ENCODE measurements at places on chromosomes 1 and 21.

DNA sequence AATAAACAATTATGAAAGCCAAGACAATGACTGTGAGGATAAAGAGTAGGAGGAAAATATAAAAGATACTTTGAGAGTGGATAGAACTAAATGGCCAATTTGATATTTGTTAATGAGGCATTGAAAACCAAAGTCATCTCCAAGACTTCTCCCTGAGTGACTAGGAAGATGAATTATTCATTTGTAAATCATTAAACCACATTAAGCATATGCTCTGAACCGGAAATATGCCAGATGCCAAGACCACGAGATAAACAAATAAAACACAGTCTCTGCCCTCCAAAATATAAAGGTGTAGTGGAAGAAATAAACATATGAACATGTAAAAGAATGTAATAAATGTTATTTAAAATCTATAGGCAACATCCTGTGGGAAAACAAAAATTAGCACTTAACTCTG is 78.8 kb downstream of the MRPL39 start:
- DNase-seq, result no peak

DNA sequence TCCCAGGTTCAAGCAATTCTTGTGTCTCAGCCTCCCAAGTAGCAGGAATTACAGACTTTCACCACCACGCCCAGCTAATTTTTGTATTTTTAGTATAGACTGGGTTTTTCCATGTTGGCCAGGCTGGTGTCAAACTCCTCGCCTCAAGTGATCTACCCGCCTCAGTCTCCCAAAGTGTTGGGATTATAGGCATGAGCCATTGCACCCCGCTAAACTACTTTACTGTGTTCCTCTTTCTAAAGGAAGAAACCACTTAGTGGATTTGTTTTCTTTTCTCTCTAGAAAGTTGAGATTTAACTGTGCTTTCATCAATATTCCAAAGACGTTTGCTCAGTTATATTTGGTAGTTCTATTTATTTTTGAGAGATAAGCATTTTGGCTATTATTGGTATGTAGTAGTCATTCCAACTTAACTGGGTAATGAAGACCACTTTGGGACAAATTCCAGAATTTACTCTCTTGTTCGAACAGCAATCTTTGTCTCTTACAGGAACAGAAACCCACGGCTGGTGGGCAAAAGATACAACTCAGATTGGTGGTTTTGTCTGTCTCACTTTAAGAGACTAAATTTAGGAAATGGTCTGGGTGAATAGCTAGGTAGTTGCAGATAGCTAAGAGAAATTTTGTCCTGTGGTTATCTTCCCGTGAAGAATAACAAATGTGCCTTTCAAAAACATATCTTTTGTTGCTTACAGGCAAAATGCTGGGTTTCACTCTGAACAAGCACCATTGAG is 103.5 kb upstream of the CD55 start:
- no peak for DNase-seq

GRCh38 chr1:109776206-109776835 is 12.6 kb upstream of the EPS8L3 start:
- DNase-seq, result no peak

GRCh38 chr1:244318512-244318911 is 133.2 kb downstream of the ADSS2 start:
- DNase-seq, result no peak

DNA sequence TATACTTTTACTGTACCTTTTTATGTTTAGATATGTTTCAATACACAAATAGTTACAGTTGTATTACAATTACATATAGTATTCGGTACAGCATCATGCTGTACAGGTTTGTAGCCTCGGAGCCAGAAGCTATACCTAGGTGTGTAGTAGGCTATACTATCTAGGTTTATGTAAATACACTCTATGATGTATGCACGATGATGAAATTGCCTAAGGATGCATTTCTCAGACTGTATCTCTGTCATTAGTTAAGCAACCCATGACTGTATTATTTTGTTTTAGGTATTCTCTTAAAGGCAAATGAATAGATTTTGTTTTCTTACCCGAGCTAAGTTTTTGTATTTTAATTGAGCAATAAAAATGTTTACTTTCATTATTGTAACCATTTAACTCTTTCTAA is 56.4 kb downstream of the SPATA17 start:
- DNase-seq, result no peak

DNA sequence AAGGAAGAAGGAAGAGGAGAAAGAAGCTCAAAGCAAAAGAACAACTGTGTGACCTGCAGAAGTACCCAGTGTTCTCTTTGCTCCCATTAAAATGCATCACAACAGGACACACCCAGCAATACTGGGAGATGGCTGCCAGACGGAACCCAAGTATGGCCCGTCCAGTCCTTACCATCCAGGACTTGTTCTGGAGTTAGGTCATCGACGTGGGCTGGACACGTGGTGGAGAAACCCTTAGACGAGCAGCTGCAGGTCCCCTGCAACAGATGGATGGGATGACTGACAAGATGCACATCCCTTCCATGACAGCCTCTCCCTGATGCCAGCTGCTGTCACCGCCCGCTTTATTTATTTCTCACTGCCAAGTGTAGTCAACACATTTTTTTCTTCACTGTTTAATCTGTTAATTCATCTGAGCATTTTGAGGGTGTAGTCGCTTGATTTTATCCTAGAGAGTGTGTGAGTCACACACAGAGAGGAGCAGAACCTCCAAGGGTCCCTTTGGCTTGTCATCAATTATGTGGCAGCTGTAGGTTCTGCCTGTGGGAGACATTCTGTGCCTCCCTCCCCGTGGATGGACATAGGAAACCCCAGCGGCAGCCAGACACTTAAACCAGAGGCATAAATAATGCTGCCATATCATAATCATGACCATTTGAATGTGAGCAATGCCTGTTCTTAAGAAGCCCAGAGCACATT is 80.9 kb downstream of the ABCA4 start:
- DNase-seq, result no peak

GRCh38 chr1:47196622-47197021 is 6.8 kb upstream of the PDZK1IP1 start:
- DNase-seq, result no peak

DNA sequence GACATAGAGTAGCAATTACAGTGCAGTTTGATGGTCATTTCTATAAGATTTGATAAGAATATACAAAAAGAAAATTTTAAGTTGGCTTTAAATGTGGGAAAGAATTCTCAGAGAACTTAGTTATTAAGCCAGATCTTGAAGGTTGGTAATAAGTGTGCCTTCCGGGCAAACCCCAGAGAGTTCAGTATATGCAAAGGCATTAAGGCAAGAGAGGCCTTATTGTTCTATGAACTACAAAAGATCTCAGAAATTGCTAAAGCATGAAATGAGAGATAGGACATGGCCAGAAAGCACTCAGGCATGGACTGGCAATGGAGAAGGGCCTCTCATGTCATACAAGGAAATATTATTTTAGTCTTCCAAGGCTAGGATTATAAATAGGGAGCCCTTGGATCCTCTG is 390.2 kb upstream of the C1orf87 start:
- no peak for DNase-seq

DNA sequence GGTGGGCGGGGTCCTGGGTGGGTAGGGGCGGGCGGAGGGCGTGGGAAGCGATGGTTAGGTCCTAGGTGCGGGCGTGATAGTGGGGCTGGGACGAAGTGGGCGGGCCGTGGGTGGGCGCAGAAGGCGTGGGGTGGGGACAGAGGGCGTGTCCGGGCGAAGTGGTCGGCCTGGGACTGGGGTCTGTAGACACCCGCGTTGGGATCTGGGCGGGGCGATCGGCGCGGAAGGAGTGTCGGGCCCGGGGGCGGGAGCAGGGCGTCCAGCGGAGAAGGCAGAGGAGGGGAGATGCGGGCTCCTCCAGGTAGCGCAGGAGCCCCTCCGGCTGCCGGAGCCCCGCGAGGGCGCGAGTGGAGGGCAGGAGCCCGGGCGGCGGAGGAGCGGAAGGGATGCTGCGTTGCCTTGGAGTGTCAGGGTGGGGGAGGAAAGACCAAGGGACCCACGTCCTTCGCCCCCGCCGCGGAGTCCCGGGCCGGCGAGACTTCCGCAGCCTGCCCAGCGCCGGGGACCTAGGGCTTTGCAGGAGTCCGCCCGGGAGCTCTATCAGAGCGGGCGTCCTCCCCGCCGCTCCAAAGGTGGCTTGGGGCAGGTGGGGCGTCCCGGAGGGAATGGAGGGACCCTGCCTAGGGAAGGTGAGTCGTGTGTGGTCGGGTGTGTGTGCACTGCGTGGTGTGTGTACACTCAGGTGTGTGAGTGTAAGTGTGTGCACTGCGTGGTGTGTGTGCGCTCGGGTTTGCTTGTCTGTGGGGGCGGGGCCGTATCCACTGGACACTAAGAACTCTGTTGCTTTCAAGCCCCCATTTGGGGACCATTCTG is 27.0 kb upstream of the PRSS38 start:
- DNase-seq, result no peak

Data from CD4-positive, alpha-beta T cell treated with Interferon alpha-2 for 1 hour (primary cell).